ENCODE measurements at places on chromosomes 6 and 20.

GRCh38 chr6:135295085-135295484 lies 114.0 kb downstream of the MYB start:
- no peak for DNase-seq

DNA sequence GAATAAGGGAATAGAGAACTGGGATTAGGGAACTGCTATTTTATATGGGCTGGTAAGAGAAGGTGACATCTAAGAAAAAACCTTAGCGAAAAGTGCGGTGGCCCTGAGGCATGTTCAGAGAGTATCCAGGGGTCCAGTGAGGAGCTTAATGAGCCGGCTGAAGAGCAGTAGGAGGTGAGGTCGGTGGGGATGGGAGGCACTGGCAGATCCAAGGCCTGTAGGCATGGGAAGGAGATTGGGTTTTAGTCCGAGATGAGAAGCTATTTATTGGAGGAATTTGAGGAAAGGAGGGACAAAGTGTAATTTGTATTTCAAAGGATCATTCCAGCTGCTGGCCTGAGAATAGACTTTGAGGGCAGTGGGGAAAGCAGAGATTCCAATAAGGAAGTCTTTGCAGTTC lies 123.8 kb downstream of the QKI start:
- DNase-seq, result no peak

GRCh38 chr6:98782772-98783171 lies 51.6 kb upstream of the POU3F2 start:
- DNase-seq, result no peak

DNA sequence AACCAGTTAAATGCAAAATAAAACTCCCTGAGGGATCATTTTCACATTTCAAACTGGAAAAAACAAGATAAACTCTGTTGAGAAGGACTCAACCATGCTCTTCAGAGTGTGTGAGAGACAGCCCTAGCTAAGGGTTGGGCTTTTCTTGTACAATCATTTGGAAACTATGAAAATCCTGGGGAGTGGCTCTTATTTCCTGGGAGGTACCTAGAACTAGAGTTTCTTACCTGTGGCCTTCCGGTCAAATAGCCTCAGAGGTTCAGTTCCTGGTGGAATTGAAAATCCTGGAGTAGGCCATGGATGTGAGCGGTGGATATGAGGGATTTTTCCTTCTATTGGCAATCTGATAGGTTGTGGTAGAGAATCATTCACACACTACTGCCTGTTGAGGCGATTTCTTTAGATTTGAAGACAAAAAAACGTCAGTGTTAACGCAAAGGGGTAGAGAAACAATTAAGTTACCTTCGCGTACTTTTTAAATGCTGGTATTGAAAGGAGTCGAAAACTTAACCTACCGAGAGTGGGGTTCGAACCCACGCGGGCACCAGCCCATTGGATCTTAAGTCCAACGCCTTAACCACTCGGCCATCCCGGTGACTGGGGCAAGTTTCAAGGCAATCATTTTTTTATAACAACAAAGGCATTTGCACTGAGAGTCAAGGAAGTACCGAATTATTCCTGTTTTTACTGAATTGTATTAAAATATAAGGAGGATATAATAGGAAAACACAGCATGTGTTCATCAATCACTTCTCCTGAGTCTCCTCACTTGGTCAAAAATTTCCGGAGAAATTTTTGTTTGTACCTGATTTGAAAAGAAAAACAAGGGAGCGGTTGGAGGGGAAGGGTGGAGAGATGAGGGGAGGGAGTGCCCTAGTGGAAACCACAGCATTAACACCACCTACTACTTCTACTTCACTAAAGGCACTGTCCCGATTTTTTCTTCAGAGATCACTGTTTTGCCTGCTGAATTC lies 191.3 kb downstream of the OR2B2 start:
- no peak for DNase-seq

DNA sequence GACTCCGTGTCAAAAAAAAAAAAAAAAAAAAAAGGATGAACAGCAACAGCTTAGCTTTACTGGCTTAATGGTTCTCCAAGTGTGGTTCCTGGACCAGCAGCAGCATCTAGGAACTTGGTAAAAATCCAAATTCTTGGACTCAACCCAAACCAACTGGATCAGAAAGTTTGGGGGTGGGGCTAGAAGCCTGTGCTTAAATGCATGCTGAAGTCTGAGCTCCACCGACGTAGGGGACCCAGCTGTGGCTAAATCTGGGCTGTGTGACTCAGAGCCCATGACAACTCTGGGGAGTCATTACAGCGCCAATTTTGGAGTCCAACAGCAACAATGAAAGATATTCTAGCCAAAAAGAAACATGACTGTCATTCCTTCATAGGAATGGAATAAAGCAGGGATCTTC lies 13.6 kb upstream of the CHD6 start:
- DNase-seq, result peak; percentile 85

DNA sequence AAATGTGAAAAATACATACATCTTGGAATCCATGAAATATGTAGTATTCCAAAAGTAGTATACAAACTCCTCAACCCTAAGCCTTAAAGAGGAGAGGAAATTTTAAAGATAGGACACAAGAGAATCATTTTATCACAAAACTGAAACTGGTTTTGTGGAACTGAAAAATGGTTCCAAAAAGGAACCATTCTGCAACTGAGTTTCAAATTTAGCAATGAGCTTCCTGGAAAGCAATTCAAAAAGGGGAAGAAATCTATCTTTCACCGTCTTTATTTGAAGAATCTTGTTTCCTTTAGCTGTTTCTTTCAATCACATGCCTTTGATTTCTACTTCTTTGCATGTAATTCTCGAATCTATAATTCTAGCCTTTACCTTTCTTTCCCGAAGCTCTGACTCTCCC lies 32.2 kb upstream of the LAMP5 start:
- no peak for DNase-seq

DNA sequence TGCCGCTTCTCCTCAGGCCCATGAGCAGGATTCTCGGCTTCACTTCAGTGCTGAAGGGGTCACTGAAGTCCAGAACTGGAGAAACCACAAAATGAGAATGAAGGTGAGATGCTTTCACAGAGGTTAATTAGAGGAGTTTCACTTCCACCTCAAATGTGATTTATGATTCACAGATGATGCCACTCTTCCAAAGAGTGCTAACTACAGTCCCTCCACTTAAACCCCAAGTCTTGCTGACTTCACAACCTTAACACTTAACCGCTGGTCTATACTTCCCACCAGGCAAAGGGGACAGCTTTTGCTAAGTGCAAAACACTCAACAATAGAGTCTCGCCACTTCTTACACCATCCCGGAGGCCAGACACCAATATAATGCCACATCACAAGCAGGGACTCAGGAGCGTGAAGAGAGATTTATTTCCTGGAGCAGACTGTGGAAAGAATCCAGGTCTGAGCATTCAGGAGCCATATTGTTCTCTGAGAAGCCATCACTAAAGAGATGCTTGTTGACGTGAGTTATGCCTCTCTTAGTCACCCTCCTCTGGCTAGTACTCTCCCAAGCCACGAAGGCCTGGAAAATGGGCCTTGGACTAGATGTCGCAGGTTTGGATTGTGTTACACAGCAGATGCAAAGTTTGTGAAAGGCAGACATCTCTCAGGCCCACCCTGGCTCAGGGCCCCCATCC lies 24.4 kb downstream of the RRAGD start:
- no peak for DNase-seq

DNA sequence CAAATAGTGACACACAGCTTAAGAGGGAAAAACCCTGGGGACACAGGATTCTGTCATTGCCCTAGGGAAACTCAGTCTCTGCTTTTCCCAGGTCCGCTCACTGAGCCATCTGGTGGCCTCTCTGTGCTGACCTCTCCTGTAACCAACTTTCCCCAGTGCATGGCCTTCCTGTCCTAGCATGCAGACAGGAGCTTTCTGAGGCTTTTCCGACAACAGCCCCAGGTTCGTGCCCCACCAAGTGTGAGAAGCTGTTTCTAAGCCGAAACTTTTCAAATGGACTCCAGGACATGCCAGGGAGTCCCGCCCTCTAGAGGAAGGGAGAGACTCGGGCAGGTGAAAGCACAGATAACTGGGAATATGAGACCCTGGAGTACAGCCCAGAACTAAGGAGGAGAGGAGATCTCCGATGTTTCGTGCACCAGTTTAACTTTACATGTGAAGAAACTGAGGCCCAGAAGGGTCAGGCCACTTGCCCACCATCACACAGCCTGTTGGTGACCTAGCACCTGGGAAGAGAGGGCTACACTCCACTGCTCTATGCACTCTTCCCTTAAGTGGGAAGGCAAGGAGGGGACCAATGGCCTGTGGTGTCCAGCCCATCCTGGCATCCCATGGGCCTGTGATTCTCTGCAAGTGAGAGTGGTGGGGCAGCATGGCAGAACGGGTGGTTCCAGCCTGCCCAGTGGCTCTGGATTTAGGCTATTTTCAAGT lies 46.2 kb downstream of the RPP40 start:
- no peak for DNase-seq

DNA sequence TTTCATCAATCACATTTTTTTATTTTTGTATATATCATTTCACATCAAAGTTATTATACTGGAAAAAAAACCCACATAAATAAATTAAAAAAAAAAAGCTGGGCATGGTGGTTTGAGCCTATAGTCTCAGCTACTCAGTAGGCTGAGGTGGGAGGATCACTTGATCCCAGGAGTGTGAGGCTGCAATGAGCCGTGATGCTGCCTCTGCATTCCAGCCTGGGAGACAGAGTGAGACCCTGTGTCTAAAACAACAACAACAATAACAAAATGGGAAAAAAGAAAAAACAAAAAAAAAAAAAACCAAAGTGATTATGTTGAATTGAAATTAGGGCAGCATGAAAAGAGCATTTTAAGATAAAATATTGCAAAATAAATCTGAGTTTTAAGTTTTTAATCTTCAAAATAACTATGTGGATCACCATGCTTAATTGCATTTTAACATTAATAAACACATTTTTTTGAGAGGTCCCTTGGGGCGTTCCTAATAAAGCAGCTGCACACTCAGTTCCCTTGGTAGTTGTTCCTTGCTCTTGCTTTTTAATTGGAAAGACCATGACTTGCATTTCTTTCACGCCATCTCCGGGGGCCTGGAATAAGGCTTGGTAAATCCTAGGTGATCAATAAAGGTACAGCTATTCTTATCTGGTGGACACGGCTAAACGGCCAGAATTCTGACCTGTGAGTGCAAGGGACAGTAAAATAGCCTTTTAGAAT lies 15.1 kb downstream of the NOX3 start:
- DNase-seq, result no peak

GRCh38 chr6:127299522-127300240 lies 33.0 kb downstream of the RNF146 start:
- DNase-seq, result no peak

GRCh38 chr20:53530440-53530839 lies 63.2 kb downstream of the ZNF217 start:
- DNase-seq, result no peak

Measured in muscle of back (tissue), 13 donors.